CD4-positive, alpha-beta T cell treated with Interferon gamma for 1 hour (primary cell): ENCODE measurements at places on chromosomes 16 and 17.

DNA sequence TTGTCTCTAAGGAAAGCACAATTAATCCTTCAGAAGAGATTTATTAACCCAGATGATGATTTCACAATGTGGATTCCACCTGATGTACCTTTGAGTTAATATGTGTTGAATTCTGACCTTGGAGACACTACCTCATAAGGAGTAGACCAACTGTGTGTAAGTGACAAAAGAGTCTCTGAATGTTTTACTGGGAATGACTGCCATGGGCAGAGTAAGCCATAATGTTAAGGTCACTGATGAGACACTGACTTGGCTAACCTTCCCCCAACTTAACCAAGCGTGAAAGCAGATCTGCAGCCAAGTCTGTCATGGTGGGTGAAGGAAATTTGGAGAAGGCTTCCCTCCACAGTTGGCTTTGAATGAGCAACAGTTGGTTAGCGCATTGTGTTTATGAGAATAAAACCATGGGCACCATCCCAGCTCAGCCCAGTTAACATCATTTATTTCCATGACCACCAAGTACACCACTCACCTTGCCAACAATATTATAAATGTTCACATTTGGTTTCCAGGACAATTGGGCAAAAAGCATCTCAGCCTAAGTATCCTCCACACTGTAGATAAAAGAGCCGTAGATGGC, 618.5 kb downstream of the KCNJ2 start:
- no peak for DNase-seq

- DNase-seq: no peak
These were observed 40.2 kb upstream of the SLC12A3 start for GRCh38 chr16:56824804-56825203.

- DNase-seq: no peak
These were observed 24.8 kb downstream of the GINS2 start for GRCh38 chr16:85663891-85664321.

- DNase-seq: no peak
These were observed 9.9 kb upstream of the ADGRG1 start for GRCh38 chr16:57618296-57619132.

- no peak for DNase-seq
These were observed 6.5 kb downstream of the WWP2 start for GRCh38 chr16:69768666-69769065.

GRCh38 chr17:45235416-45236281, 14.0 kb downstream of the FMNL1 start:
- DNase-seq: peak; percentile 71

DNA sequence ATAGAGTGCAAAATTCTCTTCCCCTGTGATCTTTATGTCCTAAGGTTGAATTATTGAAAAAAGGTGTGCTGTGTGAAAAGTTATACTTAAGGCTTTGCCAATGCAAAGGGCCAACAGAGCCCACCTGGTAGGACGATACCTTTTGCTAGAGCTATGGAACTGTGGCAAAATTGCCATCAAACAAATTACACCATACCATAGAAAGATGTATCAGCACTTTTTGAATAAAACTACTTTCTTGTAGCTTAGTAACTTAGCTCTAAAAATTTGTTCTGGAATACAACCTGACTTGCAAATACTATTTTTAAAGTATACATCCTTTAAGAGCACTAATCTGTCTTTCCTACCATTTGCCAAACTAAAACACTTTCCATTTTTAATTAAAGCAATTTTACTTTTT, 147.2 kb upstream of the ERCC4 start:
- no peak for DNase-seq

- no peak for DNase-seq
These were observed 8.7 kb upstream of the ETV4 start for GRCh38 chr17:43554857-43555256.

- DNase-seq: peak; percentile 39
These were observed 22.1 kb downstream of the TRIM25 start for GRCh38 chr17:56891751-56892150.

DNA sequence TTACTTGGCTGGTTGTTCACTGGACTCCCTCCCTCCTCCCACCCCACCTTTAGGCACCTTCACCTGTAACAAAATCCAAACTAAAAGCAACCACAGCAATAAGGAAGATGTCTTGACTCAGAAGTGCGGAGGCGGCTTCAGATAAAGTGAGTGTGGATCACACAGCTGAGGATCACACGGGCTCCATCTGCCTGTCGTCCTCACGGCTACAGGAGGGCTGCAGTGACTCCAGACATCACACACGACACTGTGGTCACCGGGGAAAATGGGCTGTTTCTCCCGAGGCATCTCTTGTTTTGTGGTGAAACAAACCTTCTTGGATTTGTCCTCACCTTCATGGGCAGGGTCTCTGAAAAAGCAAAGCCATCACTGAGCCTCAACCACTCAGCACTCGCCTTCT, 7.9 kb upstream of the ACSF3 start:
- no peak for DNase-seq

- no peak for DNase-seq
These were observed 23.7 kb downstream of the TSPOAP1 start for GRCh38 chr17:58304750-58305486.

GRCh38 chr16:27370318-27370717, 31.7 kb upstream of the IL21R start:
- no peak for DNase-seq

DNA sequence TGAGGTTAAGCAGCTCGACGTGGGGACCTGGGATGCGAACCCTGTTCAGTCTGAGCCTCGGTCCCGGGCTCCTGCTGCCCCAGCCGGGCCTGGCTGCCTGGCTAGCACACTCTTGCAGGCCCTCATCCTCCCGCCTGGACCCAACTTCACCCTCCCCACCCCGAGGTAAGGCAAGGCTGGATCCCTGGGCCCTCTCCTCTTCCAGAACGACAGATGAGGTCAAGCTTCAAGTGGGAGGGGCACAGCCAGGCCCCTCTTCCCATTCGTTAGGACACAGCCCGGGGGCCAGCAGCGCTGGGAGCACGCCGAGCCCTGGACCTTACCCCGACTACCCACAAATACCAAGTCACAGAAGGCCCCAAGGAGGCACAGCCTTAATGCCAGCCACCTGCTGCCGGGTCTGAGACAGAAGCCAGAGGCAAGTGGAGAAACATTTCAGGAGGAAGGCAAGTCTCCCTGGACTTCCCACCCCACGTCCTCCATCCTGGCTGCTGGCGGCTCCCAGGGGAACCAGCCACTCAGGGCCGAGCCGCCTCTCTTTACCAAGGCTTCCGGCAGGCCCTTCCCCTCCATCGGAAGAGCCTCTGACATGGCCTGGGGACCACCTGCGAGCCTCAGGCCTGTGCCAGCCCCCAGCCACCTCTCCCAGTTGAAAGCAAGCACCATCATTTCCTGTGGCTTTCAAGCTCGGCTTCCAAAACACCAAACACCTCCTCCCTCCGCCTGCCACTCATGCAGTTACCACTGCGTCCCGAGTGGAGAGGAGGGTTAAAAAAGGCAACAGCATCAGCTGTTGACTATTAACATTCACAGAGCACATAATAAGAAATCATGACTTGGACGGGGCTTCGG, 59.9 kb downstream of the RPH3AL start:
- DNase-seq: no peak

- DNase-seq: no peak
These were observed 13.2 kb downstream of the NOB1 start for GRCh38 chr16:69741519-69741918.

- DNase-seq: no peak
These were observed 31.5 kb downstream of the GINS2 start for GRCh38 chr16:85657267-85657650.

GRCh38 chr16:50602531-50603205, 54.5 kb downstream of the NKD1 start:
- peak; percentile 43 for DNase-seq

GRCh38 chr16:51538707-51539498, 387.8 kb upstream of the SALL1 start:
- no peak for DNase-seq

GRCh38 chr17:55420067-55420775, 1.4 kb downstream of the MMD start:
- peak; percentile 56 for DNase-seq

GRCh38 chr16:70653809-70654771, 7.7 kb downstream of the IL34 start:
- peak; percentile 64 for DNase-seq

GRCh38 chr17:37849617-37849972, 74.6 kb upstream of the TBC1D3K start:
- no peak for DNase-seq

- no peak for DNase-seq
These were observed 2.8 kb upstream of the NHERF1 start for GRCh38 chr17:74745548-74746177.

GRCh38 chr17:6269478-6269877, 165.4 kb downstream of the AIPL1 start:
- no peak for DNase-seq

- DNase-seq: no peak
These were observed 339 bp downstream of the N4BP1 start for GRCh38 chr16:48609652-48610029.

- no peak for DNase-seq
These were observed 63.2 kb downstream of the IQCK start for GRCh38 chr16:19781226-19781625.

GRCh38 chr17:68439656-68440290, 17.5 kb downstream of the WIPI1 start:
- no peak for DNase-seq

DNA sequence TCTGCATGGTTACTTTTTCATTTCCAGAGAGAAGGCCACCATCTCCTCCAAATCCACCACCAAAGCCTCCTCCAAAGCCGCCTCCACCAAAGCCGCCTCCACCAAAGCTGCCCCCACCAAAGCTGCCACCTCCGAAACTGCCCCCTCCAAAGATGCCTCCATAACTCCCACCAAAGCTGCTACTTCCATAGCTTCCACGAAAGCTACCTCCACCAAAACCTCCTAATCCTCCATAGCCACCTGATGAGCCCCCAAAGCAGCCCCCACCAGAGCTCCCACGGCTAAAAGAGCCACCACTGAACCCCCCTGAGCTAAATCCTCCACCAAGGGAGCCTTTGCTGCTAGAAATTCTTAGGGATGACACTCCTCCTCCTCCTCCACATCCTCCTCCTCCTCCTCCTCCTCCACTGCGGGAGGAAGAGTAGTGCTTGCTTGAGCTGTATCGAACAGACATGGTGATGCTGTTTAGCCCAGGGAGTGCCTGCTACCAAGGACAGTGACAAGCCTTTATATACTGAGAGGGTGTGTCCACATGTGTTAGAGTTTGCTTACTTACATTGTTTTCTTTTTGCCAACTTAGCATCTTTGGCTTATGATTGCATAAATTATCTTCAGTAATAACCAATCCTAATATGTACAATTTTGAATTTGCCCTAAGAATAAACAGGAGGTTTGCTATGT, at the start of gene KRT10:
Gene KRT10 (minus strand): TSS at position 483 of the 681 bp plus-strand sequence. CDS start 29 bp downstream, at position 454.
- DNase-seq: no peak

- DNase-seq: no peak
These were observed 26.3 kb downstream of the LAT start for GRCh38 chr16:29011112-29011511.

- DNase-seq: no peak
These were observed 1.3 kb downstream of the AKAP1 start for GRCh38 chr17:57086069-57086930.

DNA sequence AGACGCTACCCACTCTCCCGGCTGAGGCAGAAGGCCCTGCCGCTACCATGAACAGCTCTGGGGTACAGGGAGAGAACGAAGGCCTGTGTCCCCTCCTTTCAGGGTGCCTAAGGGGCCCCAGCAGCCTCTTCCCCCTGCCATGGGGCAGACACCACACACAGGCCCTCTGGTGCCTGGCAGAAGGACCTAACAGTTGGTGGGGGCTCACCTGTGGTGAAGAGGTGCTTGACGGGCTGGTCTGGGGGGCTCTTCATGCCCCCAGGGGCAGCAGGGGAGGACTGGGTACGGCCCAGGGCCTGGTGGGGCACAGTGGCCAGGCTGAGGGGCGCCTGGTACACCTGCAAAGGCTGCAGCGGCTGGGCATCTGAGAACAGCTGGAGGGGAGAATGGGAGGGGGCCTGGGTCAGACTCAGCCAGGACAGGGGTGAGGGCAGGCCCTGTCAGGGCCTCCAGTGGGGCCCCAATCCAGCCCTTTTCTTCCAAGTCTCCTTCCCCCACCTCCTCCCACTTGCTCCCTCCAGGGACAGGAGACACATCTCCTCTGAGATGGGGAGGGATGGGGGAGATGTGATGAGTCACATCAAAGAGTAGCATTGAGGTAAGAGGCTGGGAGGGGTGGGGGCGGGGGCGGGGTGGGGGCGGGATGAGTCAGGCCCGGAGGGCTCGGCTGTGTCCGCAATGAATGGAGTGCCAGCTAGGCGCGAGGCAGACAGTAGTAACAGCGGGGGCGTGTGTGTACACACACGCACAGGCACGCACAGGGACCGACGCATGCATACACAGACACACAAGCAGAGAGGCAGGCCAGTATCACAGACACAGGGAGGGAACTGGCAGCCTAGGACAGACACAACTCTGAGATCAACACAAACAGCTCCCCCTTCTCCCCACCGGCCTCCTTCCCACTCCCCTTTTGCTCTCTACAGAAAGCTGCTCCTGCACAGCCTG, 16.1 kb downstream of the G6PC3 start:
- DNase-seq: no peak

DNA sequence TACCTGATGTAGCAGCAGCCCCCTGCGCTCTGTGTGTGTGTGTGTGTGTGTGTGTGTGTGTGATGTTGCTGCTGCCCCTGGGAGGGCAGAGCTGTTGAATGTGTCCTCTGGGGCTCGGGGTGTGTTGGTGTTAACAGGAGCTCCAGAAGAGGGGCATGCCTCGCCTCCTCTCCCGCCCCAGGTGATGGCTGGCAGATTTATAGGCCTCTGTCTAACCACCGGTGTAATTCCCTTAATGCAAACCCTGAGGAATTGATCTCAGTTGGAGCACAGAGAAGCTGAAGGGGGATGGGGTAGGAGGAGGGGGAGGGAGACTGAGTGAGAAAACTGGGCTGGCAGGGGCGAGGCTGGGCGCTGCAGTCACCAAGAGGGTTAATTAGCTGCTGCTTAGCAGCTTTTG, 10.0 kb downstream of the CACNA1G start:
- no peak for DNase-seq

DNA sequence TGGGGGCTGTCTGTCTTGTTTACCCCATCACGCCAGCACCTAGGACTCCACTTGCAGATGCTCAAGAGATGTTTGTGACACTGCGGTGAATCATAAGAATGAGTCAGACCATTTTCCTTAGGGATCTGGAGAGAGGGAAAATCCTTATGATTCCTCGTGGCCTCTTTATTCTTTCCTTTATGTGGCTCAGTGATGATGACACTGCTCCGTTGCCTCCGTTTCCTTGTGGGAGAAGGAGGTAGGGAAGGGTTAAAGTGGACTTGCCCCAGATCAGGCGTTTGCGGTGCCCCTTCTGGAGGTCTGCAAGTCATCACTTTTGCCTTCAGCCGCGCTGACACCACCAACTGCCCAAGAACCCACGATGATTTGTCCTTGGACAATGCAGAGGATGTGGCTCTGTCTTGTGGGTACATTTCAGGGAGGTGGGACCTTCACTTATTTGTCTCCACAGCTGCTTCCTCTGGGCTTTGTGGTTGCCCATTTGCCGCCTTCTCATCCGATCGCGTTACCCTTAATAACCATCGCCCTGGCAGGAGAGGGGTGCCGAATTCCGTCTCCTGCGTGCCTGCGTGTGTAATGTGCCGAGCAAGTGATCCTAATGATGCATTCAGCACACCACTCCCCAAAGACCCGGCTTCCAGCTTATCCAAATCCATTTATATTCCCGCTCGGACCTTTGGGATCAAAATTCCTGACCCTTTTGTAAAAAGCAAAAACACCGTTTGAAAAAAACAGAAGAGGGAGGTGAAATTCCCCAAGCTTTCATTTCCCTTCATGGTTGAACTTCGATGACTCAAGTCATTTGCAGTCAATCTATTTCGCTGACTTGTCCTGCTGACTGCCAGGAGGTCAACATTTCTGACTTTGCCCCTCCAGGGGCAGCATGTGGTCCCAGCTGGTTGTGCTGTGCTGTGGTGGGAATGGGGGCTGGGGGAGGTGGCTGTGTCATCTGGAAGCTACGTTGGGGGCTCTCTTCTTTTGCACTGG, 87.2 kb upstream of the IRX3 start:
- DNase-seq: no peak
